ENCODE measurements at places on chromosomes 16 and 17.

DNA sequence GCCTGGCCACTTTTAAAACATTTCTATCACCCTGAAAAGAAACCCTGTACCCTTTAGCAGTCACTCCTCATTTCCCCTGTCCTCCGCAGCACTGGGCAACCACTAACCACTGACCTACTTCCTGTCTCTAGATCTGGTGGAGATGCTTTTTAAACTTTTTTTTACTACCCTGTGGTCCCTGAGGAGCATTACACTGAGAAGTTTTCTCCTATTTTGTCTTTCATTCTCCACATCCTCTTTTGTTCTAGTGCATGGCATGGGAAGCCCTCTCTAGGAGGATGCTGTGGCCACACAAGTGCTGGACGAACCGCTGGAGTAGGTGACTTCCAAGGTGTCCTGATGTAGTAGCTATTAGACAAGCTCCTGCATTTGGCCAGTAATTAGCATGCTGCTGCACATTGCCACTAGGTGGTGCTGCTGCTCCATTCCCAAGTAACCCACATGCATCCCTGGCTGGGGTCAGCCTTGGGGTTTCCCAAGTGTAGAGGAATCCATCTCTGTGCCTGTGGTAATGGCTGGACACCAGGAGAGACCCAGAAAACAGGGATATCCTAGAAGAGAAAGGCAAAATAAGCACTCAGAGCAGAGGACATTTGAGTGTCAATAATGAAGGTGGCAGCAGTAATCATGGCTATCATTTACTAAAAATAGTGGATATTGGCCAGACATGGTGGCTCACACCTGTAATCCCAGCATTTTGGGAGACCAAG, 143.8 kb upstream of the CRHR1 start:
- DNase-seq = peak; percentile 52

- DNase-seq = no peak
Measured at GRCh38 chr17:73644145-73645049, at the start of gene SDK2. SDK2 (minus strand) TSS chr17:73644445; CDS start chr17:73644088, 357 bp downstream.

DNA sequence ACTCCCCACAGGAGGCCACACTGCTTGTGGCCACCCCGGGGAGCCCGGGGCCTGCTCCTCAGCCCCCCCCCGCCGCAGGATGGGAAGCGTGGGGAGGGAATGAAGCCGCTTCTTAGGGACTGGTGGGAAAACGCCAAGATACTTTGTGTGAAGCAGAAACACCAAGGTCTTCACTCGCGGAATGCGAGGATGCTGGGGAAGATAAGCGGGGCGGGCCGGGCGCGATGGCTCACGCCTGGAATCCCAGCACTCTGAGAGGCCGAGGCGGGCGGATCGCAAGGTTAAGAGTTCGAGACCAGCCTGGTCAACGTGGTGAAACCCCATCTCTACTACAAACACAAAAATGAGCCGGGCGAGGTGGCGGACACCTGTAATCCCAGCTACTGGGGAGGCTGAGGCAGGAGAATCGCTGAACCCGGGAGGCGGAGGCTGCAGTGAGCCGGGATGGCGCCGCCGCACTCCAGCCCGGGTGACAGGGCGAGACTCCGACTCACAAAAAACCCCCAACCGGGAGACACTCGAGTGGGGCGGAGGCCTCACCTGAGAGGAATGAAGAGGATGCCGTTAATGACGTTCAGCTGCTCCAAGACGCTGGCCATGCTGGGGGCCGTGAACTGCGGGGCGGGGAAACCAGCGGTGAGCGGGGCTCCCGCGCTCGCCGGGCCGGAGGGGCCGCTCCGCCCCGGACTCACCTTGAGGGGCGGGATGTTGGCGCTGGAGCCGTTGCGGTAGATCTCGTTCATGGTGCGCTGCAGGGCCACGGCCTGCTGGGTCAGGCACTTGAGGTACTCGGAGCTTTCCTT, 20.3 kb downstream of the CLUH start:
- no peak for DNase-seq

DNA sequence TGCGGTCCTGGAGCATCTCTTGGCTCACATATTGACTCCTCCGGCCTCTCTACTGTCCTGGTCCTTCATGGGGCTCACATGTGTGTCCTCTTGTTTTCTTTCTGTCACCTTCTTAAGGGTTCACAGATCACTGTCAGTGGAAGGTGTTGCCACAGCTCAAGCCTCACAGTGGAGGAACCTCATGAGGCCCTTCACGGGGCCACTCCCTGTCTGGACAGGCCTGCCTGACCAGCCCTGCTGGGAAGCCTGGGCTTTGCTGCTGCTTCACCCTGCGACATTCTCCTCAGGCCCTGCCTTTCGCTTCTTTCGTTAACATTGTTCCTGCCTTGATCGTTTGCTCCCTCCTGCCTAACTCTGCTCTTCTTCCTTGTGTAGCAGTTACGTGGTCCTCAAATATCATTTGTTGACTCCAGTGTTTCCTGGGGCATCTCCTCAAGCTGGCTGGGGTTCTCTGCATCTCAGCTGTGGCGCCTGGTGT, 55.9 kb downstream of the WDR45B start:
- DNase-seq = no peak

DNA sequence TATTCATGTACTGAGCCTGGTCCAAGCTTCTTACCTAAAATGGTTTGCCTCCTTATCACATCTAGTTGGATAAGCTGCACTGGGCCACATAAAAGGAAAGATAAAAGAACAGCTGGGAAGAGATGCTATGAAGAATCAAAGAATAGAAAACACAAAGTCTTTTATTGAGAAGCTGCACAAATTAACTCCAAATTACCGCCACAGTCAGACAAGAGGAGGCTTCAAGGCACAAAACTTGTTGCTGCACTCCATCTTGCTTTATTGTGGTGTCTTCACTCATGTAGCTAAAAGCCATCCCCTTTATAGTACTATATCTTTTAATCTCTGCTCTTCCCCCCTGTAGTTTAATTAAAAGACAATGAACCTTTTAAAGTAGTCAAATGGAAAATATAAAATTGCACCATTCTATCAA, 330.6 kb upstream of the PMFBP1 start:
- DNase-seq = no peak

- DNase-seq = no peak
Measured at GRCh38 chr16:66601471-66601870, 3.0 kb upstream of the CMTM3 start.

DNA sequence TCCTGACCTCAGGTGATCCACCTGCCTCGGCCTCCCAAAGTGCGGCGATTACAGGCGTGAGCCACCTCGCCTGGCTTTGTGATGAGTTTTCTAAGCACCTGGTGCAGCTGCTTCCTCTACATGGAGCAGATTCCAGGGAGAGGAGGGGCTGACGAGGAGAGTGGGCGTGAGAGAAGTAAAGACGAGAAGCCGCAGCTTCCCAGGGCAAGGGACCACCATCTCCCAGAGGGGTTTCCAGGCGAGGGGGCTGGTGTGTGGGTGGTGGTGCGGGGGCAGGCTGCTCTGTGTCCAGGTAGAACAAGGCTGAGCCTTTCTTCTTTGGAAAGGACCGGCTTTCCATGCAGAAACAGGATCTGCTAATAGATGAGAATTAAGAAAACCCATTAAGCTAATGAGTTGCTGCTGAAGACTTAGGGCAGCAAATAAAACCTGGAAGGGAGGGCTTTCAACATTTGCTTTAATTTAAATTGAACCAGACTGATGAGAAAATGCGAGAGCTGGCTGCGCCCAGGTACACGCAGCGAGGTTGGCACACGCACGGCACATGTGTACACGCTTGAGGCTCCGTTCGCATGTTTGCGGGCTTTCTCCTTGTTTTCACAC, 236.7 kb downstream of the RBFOX3 start:
- DNase-seq = no peak

DNA sequence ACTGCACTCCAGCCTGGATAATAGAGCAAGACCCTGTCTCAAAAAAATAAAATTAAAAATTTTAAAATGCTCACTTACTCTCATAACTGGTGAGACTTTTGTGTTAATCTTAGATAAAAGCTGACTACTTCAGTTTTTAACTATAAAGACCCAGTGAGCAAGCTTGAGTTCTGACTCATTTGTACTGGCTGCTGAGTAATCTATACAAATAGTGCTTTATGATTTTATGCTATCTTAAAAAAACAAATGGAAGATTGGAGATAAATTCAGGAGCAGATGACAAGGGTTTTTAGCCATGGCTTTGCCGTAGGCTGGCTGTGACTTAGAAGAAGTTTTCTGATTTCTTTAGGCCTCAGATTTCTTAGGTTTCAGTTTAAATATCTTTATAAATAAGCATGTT, 30.5 kb downstream of the SNTB2 start:
- no peak for DNase-seq

DNA sequence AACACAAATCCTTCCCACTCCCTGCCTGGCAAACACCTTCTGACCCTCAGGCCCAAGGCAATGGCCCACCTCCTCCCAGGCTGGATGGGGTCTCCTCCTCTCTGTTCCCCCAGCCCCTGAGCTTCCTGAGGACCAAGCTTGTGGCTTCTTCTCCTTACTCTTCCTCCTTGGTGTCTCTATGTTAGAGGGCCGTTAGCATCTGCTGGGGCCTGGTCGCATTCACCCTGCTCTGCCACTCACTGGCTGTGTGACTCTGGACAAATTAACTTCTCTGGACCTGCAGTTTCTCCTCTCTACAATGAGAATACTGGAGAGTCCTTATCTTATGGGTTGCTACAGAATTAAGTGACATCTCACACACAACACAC, 725 bp upstream of the MT2A start:
- DNase-seq = no peak

DNA sequence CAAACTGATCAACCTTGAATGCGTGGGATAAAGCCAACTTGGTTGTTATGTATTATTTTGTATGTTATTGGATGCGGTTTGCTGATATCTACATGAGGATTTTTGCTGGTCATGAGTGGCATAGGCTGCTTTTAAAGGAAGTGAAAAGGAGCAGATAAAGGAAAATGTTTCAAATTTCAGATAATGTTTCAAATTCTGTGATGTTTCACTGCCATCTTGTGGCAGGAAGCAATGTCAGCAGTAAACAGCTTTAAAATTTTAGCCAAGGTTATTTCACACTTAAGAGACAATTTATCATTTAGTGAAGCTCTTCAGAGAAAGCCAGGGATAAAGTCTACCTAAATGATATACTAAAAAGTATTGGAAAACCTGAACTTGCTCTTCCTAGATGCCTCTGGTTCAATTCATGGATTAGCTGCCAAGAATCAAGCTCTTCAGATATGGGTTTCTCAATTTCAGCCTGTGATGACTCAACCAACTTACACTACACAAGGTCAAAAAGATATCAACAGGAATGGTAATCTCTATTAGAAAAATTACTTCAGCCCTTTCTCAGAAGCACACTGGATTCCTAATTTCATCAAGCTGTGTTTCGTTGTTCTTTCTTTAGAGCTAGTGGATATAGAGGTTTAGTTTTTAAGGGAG, 136.0 kb upstream of the C17orf78 start:
- no peak for DNase-seq

- DNase-seq = no peak
Measured at GRCh38 chr16:66740010-66740409, 11.4 kb downstream of the DYNC1LI2 start.

GRCh38 chr16:54366943-54367342, 80.4 kb upstream of the IRX3 start:
- DNase-seq = no peak

- no peak for DNase-seq
Measured at GRCh38 chr17:11981862-11982261, 15.4 kb downstream of the ZNF18 start.

DNA sequence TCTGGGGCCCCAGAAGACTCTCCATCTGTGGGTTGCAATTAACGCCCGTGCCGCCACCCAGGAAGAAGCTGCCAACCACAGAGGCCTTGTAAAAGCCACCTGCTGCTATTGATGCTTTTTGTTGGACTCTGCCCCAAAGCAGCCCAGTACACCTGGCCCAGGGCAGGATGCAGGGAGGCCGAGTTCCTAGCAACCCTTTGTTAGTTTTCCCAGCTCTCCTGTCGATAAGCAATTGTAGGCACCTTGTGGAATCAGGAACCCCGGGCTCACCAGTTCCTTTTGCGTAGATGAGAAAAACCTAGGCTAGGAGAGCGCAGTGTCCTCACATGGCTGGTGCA, 103.3 kb downstream of the ABCC6 start:
- no peak for DNase-seq

DNA sequence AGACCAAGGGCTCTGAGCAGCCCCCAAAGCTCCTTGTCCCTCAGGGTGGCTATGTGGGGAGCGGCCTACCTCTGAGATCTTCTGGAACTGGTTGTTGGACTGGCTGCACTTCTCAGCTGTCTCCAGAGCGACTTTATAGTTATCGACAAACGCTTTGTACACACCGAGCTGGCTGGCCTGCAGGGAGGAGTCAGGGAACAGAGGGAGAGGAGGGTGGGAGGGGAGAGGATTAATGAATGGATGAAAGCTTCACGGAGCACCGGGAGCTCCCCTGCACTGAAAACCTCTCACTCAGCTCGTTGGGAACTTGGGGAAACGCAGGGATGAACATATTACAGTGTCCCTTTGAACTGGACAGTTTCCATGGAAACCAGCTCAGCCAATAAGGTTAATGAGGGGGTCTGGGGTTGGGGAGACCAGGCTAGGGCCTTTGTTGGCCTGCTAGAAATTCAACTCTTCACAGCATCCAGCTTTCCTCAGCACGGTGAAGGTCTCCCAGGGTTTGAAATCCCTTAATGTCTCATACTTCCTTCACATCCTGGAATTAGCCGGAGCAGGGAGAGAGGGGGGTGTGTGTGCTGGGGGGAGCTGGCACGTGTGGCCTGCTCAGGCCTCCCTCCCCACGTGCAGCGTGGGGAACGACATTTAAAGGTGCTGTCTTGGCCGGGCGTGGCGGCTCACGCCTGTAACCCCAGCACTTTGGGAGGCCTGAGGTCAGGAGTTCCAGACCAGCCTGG, 86.7 kb downstream of the TIMM22 start:
- DNase-seq = no peak

- DNase-seq = no peak
Measured at GRCh38 chr17:72953621-72954020, 138.9 kb downstream of the SLC39A11 start.

DNA sequence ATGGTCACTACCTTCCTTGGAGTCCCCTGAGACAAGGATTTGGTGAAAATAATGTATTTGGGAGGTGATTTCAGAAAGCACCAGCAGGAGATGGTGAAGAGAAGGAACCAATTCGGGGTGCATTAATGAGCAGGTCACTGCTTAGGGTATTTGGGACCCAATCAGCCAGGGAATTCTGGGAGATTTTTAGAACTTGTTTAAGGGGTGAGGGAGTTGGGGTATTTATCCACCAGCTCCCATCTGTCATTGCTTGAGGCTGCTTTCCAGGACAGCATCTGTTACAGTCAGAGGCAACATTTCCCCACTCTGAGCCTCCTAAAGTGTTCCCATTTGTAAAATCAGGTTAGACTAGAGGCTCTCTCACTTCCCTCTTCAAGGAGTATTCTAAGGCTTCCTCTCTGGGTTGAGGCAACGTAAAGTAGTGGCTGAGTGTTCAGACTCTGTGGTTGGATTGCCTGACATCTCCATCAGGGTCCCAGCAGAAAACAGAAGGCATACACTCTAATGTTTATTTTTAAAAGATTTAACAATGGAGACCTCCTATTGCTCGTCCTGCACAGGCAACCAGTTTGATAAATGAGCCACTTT, 60.9 kb downstream of the CLEC19A start:
- DNase-seq = no peak
